ENCODE measurements at places on chromosomes 5 and 9.

DNA sequence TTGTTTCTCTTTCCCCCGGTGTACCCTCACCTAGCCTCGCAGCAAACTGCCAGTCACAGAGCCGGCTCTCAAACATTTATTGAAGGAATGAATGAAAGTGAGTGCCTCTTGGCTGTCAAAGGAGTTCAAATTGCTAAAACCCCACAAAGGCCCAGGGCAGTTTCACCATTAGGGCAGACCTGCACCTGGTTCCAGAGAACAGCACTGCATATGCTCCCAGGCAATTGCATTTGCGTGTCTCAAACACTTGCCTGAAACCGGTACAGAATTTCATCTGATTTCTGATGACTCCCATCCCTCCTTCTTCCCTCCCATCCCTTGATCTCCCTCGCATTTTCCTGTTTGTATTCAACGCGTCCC lies 165.6 kb upstream of the ZNF462 start:
- no peak for DNase-seq

GRCh38 chr5:91797576-91797975 lies 414.5 kb upstream of the ARRDC3 start:
- DNase-seq, result no peak

DNA sequence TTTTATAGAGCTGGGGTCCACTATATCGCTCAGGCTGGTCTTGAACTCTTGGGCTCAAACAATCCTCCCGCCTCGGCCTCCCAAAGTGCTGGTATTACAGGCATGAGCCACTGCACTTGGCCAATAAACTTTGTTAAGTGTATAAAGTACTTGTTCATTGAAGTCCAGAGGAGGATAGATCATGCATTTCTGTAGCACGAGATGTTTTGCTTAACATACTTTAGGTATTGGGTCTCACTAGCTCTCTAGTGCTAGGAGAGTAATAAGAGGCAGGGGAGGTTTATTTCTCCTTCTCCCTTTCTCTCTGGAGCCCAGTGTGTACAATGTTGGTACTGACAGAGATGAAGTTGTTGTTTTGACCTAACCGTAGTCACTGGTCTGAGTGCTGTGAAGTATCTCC lies 125.6 kb upstream of the KLF9 start:
- no peak for DNase-seq

- no peak for DNase-seq
Observed at GRCh38 chr9:76662476-76663281, 101.6 kb upstream of the PCA3 start.

Measured in NT2/D1 (cell line).